CD8-positive, alpha-beta memory T cell (primary cell): ENCODE measurements at places on chromosomes 5 and 9. TPM values are rescaled to one million over a fixed set of nuclear protein-coding genes. Genes with fewer than 3 reads are reported as not detected.

- no peak for DNase-seq
Observed at GRCh38 chr5:32851559-32852173, 140.5 kb downstream of the NPR3 start.

DNA sequence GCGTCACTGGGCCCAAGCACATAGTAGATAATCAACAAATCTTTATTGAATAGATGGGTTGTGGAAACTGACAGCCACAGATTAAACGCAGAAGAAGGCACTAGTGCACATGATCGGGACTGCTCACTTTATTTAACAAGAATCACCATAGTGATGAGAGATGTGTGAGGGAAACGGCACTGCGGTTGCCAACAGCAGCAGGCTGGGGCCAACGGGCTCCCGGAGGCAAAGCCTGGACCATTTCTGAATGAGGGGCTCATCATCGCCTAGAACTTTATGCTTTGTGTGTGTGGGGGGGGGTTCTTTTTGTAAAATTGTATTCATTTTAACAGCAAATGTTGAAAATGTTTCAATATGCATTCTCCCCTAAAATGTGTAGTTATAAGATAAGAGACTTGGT is 61.9 kb upstream of the RUFY1 start:
- DNase-seq = no peak

GRCh38 chr5:168472329-168472728 is 13.9 kb upstream of the RARS1 start:
- DNase-seq = no peak

The GRM6 gene
- total RNA-seq = not detected

The ELOVL7 gene
- total RNA-seq = 0.11 TPM

DNA sequence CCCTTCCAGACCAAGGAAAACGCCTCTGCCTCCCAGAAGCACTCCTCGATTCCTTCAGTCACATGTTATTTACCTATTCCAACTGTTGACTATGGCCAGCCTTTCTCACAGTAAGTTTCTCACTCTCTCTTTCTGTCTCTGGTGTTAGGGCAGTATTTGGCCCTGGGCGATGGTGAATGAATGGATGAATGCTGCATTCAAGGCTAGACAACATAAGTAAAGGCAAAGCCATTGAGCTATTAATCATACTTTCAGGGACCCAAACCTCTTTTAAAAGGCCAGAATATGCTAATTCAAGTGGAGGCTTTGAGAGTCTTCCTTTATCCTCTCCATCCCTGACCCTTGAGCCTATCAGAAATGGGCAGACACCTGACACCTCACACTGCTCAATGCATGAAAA is 78.5 kb downstream of the SEC61B start:
- no peak for DNase-seq

The DNAH5 gene
- total RNA-seq = not detected

GRCh38 chr9:74500584-74500924 is 3.4 kb downstream of the RORB start:
- DNase-seq = no peak

DNA sequence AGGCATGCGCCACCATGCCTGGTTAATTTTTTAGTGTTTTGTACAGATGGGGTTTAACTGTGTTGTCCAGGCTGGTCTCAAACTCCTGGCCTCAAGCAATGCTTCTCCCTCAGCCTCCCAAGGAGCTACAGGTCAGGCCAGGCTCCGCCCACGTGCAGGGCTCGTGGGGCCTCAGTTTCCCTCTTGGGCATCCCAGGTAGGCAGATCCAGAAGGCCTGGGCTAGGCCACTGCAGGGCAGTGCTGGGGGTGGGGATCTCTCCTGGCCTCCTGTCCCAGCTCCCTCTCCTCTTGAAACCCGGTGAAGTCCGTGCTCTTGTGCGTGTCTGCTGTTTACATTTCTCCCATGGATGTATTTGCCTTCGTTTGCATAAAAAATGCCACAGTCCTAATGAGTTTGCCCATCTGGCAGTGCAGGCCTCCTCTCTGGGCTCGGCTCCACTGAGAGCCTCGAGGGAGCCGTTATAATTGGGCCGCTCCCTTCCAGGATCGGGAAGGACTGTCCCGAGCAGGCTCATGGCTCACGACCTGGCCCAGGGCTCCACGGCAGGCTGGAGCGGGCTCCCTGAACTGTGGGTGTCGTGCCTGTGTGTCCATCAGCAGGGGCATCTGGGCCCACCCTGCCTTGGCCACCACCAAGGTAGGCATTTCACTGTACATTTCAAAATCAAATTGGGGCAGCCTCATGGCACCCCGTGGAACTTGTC is 52.6 kb upstream of the RUFY1 start:
- no peak for DNase-seq

The BICD2 gene
- 26.7 TPM for total RNA-seq

GRCh38 chr9:104993291-104993963 is 65.5 kb upstream of the ABCA1 start:
- DNase-seq = peak; percentile 46

The ARHGEF39 gene
- 10.7 TPM for total RNA-seq

DNA sequence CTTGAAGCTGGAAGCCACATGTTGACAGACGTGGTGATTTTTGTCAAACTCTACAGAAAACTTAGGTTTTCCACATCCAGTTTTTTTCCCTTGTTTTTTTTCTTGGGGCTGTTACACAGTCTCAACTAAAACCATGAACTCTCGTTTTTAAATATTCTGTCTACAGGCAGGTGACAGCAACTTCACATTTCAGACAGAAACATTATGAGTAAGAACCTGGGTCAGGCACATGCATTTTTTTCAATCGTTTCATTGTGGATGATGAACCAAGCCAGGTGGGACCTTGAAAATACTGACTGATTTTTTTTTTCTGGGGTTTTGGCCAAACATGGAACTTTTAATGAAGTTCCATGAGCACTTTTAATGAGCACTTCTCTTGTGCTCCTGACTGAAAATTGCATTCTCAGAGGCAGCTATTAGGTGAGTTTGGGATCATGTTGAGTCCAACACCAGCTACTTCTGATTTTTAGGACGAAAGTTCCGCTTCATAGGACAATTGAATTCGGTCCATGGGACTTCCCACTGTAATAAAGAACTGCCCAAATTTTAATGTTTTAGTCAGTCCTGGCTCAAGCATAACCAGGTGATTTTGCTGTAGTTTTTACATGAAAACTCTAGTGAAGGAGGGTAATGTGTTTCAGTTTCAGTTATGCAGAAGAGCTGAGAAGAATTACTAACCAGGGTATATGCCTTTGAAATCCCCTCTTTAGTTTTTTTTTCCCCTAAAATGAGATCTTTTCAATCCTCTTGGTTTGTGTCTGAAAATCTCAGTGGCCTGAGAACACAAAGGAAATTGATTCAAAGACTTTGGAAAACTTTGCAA is 93.2 kb upstream of the ADAMTS16 start:
- no peak for DNase-seq

GRCh38 chr9:116218399-116218798 is 64.8 kb downstream of the PAPPA start:
- DNase-seq = no peak

DNA sequence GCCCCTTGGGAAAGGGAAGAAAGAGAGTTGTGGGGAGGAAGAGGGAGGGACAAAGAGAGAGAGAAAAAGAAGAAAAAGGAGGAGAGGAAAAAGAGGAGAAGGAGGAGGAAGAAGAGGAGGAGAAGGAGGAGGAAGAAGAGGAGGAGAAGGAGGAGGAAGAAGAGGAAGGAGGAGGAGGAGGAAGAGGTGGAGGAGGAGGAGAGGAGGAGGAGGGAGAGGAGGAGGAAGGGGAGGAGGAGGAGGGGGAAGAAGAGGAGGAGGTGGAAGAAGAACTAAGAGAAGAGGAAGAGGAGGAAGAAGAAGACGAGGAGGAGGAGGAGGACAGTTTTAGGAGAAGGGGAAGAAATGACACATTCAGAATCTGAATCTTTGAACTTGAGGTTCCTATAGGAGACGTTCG is 7.4 kb downstream of the SLC36A2 start:
- DNase-seq = no peak

The F2RL2 gene
- 0.15 TPM for total RNA-seq

DNA sequence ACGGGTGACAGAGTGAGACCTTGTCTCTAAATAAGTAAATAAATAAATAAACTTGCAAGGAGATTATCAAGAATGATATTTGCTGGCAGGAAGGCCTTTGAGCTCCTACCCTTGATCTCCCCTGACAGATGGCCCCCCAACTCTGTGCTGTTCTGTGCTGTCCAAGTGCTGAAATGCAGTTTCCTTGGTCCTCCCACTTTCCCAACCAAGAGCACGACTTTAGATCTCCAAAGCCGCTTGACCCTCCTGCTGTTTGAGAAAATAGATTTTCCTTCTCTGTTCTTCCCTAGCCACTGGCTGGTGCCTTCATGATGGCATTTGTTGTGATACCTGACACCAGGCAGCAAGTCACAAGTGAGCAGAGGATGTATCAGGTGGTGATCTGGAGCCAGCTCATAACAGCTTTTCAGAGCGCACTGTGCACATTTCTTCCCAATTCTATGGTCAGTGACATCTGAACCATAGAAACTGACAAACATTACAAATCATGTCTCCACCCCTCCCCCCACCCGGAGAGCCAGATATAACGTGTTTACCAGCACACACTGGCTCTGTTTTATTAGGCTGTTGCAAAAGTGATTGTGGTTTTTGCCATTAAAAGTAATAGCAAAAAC is 80.0 kb upstream of the PUM3 start:
- no peak for DNase-seq

The DOCK2 gene
- 155 TPM for total RNA-seq

DNA sequence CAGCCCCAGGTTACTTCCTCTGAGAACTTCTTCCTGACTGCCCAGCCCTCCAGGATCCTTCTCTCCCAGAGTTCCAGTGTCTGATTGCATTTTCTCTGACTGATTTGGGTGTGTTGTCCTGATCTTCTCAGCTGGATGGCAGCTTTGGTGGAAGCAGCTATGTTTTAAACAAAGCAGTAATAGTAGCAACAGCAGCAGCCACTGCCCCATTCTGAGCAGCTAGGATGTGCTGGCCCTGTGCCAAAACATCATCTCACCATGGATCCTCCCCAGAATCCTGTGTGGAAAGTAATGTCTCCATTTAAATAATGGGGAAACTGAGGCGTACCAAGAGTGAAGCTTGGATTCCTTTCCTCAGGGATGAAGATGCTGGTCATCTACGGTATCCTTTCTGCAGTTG is 46.4 kb upstream of the PSD2 start:
- DNase-seq = no peak

DNA sequence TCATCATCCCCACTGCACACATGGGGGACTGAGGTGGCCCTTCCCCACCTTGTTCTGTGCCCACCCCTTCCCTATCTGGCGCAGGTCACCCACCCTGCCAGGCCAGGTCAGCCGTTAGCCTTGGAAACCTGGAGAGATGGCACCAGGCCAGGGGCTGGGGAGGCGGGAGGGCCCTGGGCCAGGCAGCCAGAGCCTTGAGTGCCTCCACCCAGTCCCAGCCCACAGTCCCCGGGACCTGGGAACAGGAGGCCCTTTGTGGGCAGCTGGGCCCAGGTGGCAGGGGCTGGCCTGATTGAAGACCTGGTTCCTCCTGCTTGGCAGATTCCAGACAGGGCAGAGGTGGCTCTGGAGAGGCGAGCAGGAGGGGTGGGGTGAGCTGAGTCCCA is 70.6 kb downstream of the LRSAM1 start:
- DNase-seq = no peak

DNA sequence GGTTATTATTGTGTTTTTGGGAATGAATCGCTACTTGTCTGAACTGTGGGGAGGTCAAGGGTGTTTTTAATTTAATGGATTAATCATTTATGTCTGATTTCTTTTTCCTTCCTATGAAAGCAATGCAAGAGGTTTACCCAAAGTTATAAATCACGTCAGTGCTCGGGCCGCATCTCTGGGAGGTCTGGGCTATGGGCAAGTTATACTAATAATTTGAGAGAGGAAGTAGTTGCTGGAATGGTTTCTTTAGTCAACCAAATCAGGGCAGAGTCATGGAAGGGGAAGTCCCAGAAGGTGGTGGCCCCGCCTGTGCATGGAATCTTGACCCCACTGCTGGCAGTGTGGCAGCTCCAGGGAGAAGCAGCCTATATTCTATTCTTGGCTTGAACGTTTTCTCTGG is 180.2 kb downstream of the HSPA4 start:
- no peak for DNase-seq

DNA sequence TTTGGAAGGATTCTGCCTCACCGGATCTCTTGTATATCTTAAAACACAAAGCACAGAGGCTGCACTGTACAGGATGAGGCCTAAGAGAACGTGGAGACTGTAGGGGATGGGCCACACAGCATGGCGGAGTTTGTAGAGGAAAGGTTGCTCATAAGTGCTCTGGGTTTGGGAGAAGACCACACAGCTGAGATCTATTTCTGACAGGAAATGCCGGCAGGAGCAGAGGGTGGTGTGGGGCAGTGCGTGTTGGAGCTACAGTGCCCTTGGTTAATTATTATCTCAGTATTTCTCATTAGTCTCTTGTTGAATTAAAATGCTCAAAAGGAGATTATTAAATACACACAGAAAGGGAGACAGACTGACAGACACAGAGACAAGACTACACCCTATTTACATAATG is 9.6 kb downstream of the PALM2AKAP2 start:
- DNase-seq = no peak

The PAPPA gene
- total RNA-seq = not detected

GRCh38 chr9:100052375-100052774 is 46.4 kb downstream of the ERP44 start:
- no peak for DNase-seq

The PCDHGA10 gene
- total RNA-seq = 0.16 TPM

GRCh38 chr9:80013891-80014290 is 442.1 kb downstream of the TLE4 start:
- no peak for DNase-seq

DNA sequence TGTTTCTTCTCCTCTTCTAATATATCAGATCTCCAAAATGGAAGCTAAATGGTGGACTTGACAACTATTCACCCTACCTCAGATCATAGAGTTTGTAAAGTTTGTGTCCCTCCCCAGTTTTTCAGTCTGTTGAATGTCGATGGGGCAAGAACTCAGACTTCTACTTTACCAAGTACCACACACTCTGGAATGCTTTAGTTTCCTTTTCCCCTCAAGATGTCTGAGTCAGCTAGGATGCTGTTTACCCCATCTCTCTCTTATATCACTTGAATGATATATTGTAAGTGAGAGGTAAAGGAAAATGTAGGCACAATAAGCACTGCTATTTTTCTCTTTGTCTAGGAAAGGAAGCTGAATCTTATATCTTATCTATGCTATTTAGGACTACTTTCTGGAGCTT is 25.9 kb upstream of the TAL2 start:
- DNase-seq = no peak

GRCh38 chr9:133184971-133185370 is 21.3 kb upstream of the GBGT1 start:
- DNase-seq = peak; percentile 45

GRCh38 chr9:68869022-68869421 is 144.9 kb downstream of the PRKACG start:
- DNase-seq = no peak

GRCh38 chr9:96383165-96383942 is at the start of gene SLC35D2:
Gene SLC35D2 (minus strand): TSS chr9:96383711. CDS start chr9:96383634, 77 bp downstream.
- DNase-seq = peak; percentile 49

DNA sequence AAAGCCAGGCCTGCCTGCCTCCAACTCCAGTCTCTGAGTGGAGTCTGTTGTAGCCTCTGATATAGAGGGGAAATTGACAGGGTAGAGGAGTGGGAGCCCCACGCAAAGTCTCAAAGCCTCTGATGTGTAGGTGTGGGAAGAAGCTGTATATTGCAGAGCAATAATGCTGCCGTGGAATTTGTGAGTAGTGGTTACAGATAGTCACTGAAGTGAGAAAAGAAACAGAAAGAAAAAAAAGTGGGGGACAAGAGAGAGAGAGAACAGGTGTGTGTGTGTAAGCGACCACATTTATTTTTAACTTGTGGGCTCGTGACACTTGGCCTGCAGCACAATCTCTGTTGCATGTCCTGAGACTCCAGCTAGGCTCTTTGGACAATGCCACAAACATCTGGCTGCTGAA is 227.8 kb downstream of the NSG2 start:
- no peak for DNase-seq

The PLK2 gene
- 3.0 TPM for total RNA-seq

The SPATA31A3 gene
- total RNA-seq = not detected

- DNase-seq = peak; percentile 37
Observed at GRCh38 chr5:132426525-132427138, 57.1 kb downstream of the SLC22A5 start.
